ENCODE measurements at places on chromosomes 2 and 18.

DNA sequence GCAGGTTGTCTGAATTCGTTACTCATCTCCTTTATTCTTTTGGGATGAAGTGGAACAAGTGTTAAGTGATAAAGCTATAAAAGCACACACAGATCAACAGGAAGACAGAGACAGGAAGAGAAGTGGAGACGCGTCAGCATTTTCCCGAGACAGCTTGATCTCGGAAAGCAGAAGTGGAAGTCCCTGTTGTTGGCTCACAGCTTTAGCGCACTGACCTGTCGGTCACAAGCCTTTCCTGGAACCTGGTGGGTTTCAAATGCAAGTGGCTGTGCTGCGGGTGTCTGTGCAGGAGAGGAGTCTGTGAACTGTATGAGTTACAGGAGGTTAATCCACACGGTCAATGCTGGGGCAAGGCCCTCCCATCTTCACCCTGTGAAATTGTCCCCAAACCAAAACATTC is 116.6 kb upstream of the PELI1 start:
- DNase-seq, result peak; percentile 8

- DNase-seq, result no peak
These were observed 129.9 kb downstream of the SPTBN1 start for GRCh38 chr2:54586062-54586461.

DNA sequence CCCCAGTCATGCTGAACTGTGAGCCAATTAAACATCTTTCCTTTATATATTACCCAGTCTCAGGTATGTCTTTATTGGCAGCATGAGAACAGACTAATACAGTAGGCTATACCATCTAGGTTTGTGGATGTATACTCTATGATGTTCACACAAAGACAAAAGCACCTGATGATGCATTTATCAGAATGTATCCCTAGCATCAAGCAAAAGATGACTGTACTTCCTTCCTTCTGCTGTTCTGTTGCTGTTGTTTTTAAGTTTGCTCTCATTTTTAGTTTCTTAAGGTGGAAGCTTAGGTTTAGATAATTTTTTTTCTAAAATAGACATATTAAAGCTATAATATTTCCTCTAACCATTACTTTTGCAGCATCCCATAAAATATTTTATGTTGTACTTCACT is 12.4 kb downstream of the ZSCAN30 start:
- DNase-seq, result no peak

DNA sequence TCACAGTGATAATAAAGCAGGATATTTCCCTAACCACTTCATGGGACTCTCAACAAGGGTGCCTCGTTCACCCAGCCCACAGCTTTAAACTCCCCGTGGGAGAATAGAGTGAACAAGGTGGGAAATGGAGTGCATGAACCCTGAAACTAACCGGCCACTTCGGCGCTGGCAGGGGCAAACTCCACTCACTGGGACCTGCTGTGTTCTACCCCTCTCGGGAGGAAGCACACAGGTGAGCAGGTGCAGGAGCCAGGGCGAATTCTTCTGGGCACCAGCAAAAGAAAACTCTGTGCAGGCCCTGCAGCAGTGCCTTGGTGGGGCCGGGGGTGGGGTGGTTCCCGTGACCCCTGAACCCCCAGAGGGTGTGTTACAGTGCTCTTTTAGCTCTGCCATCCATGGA is 2029.1 kb upstream of the LRRTM1 start:
- no peak for DNase-seq

DNA sequence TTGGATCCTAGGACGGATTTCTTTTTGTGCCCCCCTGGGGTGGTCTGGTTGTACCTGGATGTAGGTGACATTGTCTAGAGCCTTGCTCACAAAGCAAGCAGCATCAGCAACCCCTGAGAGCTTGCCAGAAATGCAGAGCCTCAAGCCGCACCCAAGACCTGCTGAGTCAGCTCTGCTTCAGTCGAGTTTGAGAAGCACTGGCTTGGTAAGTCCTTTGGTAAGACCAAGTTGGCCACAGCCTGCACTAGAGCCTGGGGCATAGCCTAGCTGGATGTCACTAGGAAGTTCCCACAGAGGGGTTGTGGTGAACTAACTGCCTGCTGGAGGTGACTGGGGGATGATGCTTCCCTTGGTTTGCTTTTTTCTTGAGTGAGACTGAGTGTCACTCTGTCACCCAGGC is 6.2 kb downstream of the ABCG5 start:
- no peak for DNase-seq

DNA sequence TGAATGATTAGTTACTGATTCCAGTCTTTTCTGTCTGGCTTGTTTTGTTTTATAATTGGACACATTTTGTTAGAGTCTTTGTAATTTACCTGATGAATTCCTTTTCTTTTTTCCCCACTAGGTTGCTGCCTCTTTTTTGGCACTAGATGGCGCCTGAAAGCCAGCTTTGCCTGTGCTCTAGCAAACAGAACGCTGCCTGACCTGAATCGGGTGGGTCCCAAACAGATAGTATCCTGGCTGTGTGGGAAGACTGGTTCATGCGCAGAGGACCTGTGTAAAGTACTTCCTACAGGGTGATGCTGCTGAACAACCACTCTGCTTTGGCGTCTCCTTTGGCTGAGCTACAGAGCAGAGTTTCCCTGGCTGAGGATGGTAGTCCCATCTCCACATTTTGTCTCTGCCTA is 288.2 kb downstream of the IKZF2 start:
- DNase-seq, result no peak

DNA sequence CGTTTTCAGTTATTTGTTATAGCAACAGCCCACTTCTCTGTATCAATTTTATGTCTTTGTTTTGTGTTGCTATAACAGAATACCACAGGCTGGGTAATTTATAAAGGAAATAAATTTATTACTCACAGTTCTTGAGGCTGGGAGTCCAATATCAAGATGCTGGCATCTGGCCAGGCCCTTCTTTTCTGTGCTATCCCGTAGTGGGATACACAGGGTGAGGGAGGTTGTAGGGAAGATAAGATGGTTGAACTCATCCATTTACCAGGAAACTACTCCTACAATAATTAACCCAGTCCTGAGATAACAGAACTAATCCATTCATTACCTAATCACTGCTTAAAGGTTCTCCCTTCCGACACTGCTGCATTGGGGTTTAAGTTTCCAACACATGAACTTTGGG is 220.7 kb downstream of the TPGS2 start:
- no peak for DNase-seq

DNA sequence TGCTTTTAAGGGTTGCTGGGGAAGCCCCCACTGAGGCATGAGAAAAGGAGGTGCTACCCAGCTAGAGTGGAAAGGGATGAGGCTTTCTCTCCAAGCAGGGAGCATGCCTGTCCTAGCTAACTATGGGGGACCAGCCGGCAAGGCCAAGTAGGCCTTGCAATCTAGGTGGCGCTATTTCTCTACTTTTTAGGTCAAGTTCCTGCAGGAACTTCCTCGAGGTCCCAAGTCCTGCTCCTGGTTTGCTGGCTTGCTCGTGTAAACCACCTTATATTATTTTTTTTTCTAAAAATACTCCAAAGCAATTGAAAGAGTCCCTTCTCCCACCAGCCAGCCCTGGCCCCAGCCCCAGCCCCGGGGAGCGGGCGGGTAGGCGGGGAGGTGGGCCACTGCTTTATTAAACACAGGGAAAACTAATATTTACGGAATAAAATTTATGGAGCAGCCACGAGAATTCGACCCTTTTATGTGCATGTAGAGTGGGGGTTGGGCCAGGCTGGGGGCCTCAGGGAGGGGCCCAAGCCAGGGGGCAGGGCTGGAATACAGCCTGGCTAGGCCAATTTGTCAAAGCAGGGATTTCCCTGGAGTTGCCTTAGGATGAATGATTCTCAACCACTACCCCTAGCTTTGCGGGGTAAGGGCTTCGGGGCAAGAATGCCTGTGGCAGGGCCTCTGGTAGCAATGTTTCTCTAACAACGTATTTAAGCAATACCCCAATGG is 12.8 kb upstream of the IHH start:
- no peak for DNase-seq

DNA sequence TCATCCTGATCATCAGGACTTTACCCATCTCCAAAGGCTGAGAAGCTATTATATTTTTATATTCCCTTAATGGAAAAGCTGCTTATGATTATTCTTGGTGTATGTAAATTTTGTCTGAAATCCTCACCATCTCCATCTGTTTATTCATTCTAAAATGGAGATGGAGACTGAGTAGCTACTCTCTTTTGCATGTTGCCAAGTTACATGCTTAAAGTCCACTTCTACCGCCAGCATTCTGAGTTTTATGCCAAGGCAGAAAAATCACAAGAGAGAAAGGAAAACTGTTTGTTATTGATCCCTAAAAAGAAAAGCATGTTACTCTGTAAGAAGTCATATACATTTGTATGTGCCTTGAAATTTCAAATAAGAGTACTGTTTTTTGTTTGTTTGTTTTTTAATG is 94.4 kb upstream of the NOSTRIN start:
- DNase-seq, result no peak

DNA sequence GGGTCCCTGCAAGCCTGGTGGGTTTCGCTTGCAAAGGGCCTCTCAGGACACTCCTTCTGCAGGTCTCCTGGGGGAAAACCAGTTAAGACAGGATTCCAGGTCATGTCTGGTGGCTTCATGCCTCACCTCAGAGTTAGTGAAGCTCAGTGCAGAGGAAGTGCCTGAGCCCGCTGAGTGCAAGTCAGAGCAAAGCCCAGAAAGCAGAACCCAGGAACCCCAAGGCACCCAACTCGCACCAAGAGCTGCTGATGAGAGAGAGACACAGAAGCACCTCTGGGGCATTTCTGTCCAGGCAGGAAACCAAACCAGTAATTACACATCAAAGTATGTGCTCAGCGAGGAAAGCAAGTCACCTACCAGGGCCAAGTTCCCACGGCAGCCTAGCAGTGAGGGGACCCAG is 78.4 kb downstream of the ARHGEF4 start:
- DNase-seq, result no peak

GRCh38 chr18:47817017-47817794 is 113.3 kb downstream of the SMAD2 start:
- DNase-seq, result no peak

DNA sequence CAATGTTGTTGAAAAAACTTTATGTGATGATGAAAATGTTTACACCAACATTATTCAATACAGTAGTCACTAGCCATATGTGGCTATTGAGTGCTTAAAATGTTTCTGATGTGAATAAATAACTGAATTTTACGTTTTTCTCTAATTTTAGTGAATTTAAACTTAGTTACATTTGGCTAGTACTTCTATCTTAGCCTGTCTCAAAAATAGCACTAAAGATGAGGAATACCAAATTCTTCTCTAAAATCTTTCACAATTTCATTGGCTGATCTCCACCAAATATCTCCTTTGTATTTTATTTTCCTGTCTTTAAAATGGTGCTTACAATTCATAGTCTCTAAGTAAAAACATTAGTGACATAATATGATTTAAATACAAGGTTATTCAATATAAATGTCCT is 83.7 kb upstream of the RND3 start:
- no peak for DNase-seq

DNA sequence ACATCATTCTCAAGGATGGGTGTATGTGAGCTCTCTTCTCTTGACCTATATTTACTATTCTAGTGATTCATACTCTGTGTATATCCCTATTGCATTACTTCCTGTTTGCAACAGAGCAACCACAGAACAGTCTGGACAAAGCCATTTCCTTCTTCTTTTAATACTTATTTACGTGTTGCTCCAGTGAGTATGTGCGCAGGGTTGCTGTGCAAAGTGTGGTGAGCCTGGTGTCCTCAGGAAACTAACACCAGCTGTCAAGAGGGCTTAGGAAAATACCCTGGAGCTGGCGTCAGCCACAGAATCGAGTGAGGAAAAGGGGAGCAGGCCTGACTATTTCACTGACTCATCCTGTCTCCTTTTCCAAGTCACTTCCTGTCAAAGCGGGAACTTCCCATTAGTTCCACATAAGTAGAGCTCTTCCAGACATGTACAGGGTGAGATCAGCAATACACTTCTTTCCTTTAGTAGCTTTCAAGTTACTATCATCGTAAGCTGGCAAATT is 214.1 kb upstream of the COPS8 start:
- DNase-seq, result no peak

- DNase-seq, result no peak
These were observed 8.8 kb upstream of the EVA1A start for GRCh38 chr2:75569546-75569945.

DNA sequence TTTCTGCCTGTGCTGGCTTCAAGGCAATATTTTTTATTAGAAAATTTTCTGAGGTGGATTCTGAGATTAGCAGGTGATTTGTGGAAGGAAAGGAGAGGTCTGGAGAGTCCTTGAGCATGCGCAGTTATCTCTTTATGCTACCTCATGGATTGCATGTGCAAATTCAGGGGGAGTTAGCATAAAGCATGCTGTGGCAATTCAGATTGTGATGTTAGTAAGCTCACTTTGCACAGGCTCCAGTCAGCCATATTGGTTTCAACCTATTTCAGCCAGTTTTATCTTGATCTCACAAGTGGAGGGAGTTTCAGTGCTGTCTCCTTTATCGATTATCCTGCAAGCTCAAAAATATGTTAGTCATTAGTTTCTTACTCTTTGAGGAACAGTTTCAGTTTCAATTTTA is 2012.3 kb upstream of the PIK3C3 start:
- no peak for DNase-seq

DNA sequence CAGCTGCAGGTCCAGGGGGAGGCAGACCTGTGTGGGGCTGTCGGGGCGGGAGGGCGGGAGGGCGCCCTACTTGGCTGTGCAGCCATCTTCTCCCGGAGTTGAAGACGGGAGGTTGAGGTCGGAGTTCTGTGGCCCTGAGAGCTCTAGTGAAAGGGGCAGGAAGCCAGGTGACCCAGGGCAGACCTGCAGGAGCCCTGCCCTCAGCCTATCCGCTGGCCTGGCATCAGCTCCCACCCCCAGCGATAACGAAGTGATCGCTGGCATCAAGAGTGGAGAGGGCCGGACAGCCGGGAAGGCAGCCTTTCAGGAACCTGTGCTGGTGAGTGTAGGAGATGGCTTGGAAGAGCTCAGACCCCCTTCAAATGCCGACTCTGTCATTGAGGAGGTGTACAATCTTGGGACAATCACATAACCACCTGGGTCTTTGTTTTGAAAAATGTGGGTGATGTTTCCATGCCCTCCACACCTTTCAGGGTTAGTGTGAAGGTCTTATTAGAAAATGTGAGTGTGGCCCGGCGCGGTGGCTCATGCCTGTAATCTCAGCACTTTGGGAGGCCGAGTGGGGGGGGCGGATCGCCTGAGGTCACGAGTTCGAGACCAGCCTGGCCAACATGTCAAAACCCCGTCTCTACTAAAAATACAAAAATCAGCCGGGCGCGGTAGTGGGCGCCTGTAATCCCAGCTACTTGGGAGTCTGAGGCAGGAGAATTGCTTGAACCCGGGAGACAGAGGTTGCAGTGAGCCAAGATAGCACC is 1.3 kb downstream of the ARHGEF4 start:
- DNase-seq, result no peak

- no peak for DNase-seq
These were observed 25.0 kb downstream of the CYBRD1 start for GRCh38 chr2:171547256-171547655.

- DNase-seq, result no peak
These were observed 117.9 kb downstream of the SPHKAP start for GRCh38 chr2:228063558-228063957.

DNA sequence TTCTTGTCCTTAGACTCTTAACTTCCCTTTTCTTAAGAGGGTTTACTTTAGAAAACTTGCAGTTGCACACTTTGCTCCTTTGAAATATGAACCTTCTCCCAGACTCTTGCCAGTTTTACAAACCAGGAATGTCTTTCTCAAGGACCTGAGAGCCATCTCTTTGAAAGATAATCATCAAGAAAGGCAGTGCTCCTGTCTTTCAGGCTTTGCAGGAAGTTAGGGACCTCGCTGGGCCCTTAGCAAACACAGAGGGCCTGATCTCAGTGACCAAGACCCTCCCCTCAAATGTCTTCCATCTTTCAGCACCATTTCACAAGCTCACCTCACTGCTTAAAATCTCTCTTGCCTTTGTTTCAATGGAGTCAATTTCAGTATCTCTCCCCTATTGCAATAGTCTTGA is 32.0 kb upstream of the NYAP2 start:
- no peak for DNase-seq

Data from activated effector memory CD4-positive, alpha-beta T cell treated with Interleukin-2 at 50 U/mL for 16 hours (primary cell).